ENCODE measurements at places on chromosomes 5 and 9.

DNA sequence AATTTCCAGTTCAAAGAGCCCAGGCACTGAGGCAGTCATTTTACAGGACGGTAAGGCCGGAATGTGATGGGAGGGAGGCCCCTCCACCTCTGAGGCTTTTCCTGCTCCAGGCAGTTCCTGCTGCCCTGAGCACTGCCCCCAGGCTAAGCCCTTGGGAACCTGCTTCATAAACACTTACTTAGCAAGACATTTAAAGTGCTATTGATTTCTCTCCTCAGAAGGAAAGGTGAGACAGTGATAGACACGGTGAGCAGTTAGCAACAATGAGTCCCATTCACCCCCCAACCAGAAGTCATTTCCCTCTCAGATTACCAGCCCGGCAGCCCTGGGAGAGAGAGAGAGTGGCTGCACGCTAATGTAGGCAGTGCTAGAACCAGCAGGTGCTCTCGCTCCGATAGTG is 462.5 kb downstream of the SPOCK1 start:
- DNase-seq = no peak

DNA sequence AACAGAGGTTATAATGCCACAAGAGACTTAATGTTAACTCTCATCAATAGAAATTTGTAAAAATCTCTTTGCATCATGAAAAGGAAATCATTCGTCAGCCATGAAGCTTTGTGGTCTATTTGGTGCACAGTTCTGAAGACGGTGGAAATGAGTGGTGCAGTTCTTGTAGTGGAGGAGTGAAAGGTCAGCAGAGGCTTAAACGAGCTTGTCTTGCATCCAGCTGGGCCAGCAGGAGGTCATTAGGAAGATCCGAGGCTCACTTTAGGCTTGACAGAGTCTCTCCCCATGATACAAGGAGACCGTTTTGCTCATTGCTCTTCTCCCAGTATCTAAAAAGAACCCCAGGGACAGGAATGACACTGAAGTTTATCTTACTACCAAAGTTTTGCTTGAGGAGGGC is 440.8 kb downstream of the BNC2 start:
- no peak for DNase-seq

DNA sequence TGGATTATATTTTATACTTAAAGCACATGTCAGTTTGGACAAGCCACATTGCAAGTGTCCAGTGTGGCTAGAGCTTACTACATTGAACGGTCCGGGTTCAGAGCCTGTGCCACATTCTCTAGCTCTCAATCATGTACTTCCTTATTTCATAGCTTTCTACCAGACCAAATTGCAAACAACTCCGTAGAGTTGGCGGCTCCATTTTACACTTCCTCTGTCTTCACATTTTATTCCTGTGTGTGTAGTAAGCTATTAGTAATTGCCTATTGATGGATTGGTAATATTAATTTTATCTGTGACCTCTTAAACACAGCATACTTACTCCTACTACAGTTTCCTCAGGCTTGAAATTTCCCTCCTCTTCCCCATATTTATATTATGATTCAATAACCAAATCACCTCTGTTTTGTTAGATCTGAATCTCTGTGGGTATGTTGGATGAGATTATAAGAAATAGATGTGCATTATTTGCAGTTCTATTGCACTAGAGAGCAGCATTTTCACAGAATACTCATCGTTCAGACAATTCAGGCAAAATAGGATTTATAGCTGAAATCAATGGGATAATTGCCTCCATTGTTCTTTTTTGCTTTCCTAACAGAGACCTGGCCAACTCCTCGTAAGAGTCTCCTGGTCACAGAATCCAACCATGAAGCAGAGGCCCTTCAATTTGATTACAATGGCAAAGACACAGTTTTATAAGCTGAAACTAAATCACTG is 29.0 kb upstream of the C9orf72 start:
- no peak for DNase-seq

DNA sequence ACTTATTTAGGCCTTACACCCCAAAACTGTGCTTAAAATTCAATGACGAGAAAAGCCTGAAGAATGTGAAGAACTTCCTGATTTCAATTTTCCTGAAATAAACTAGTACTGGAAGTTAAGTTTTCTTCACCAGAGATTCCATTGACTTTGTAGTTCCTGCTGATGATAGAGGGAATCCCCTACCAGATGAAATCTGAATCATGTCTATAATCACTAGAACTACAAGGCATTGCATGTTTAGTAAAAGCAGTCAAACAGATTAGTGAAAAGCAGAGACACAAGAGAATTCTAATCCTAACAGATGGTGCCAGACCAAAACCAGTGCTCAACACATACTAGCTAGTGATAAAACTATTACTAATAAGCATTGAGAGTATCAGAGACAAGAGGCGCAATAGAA is 130.0 kb downstream of the PDE4D start:
- DNase-seq = no peak

GRCh38 chr5:122844136-122844909 is 1.1 kb upstream of the SNX24 start:
- peak; percentile 1 for DNase-seq

GRCh38 chr9:34049630-34050384 is 1.1 kb upstream of the UBAP2 start:
- DNase-seq = no peak

Data from activated CD4-positive, alpha-beta T cell treated with anti-CD3 and anti-CD28 coated beads, Interleukin-2, Interleukin-6, amounts not matched to agents 100 ng/mL and 50 ng/mL, durations not matched to agents 16 hours and 8 hours (primary cell).